ENCODE measurements at places on chromosomes 3 and 15.

DNA sequence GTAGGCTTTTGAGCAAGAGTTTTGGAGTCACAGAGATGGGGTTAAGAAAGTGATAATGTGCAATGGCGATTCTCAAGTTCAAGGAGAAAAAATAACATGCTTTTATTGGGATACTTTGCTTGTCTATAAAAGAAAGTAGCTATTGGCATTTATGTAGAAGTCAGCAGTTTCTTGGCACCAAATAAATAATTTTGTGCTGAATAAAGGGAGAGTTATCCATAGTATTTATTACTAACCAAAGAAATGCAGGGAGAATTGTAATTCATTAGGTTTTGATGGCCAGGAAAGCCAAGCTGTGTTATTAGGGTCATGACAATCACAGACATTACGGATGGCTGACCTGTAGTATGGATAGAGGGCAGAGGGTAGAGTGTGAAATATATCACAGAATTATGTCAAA, 33.1 kb downstream of the BTD start:
- DNase-seq: no peak

DNA sequence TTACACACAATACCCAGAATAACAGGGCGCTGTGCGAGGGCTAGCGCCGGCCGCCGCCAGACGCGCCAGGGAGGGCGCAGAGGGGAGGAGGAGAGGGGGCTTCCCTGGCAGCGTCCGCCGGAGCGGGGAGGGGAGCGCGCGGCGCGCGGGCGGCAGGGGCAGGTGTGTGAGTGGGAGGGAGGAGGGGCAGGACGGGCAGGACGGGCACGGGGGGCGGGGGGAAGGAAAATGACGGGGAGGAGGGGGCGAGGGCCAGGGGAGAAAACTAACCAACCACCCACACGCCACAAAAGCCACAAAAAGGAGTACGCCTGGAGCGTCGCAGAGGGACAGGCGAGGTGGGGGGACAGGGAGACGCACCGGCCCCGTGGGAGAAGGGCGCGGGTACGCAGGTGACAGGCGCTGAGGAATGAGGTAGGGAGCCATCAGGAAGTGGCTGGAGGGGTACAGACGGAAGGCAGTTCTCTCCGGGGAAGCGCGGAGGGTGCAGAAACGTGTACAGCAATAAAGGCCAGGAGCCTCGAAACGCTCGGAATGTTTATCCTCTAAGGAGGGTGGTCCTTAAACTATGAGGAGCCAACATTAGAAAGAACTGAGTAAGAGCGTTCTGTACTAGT, 610 bp upstream of the SATB1 start:
- no peak for DNase-seq

GRCh38 chr3:25292036-25292435, 136.0 kb upstream of the RARB start:
- no peak for DNase-seq

DNA sequence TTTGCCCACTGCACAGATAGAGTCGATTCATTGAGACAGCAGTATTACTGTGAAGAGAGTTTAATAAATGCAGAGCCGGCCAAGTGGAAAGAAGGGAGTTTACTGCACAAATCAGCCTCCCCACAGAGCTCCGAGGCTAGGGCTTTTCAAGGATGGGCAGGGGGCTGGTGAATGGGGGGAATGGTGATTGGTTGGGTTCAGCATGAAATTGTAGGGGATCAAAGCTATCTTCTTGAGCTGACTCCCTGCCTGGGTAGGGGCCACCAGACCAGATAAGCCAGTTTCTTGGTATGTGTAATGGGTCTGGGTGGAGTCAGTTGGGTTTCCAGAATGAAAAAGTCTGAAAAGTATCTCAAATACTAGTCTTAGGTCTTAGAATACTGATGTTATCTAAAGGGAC, 66.6 kb downstream of the SYNPR start:
- DNase-seq: no peak

DNA sequence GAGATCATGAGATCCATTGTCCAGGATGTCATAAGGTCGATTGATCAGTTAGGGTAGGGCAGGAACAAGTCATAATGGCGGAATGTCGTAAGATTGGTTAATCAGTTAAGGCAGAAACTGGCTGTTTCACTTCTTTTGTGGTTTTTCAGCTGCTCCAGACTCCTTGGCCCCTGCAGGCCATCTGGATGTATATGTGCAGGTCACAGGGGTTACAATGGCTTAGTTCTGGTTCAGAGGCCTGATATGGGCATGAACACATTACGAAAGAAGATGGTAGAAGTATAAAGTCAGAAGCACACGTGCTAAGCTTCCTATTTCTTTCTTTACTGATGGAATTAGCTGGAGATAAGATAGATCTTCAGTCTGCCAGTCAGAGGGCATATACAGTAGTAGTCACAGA, 315.4 kb upstream of the LRRC3B start:
- DNase-seq: no peak

- DNase-seq: no peak
These were observed 2.2 kb downstream of the ZXDC start for GRCh38 chr3:126473292-126474168.

- DNase-seq: no peak
These were observed 247.0 kb downstream of the STXBP5L start for GRCh38 chr3:121155028-121155427.

DNA sequence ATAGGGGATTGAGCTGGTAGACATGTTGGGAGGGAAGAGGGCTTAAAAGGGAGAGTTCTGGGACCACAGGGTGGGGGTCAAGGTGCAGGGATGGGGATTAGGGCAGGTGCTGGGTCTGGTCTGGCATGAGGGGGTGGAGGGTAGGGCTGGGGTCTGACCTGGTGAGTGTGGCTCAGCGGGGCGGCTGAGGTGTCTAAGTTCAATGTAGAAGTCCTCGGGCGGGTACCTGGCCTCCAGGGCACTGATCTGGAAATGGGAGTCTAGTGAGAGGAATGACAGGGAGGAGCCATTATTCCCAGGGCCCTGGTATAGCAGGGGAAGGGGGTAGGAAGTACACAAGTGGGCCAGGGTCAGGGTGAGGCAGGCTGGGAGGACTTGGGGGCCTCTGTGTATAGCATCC, 39.6 kb downstream of the RAB11A start:
- no peak for DNase-seq

DNA sequence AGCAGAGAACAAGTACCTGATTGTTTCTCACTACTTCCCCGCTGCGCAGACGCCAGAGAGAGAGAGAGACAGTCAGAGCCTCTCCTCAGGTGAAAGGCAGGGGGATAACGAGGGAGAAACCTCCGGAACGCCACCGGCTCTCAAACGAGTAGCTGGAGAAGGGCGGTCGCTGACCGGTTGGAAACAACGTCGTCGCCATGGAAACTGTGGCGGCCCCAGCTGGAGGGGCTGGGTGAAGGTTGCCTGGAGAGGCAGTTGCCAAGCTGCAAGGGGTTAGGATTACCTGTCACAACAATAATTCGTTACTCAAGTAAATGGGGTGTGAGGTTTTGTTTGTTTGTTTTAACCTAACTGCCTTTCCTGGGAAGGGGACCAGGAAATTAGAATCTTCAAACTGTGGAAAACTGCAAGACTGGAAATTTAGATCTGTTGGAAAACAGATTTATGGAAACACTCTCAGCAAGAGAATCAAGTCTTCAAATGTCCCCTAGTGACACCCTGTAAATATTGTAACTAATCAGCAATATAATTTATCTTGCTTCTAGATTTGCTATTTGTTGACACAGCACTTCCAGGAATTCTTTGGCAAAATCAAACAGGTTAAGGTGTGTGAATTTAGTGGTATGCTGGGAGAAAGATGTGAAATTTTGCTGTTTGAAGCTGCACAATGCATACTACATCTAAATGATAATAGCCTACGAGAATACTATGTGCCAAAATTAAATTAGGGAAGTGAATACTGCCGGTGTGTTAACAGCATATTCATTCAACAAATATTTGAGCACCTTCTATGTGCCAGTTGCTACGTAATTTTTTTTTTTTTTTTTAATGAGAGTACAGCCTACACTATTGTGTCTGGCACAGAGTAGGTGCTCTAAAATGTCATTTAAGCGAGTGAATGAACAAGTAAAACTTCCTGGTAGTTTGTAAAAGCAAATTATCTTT, at the start of gene DNAH12:
Gene DNAH12 (minus strand): TSS at position 164 of the 945 bp plus-strand sequence. CDS start 1,474 bp downstream, outside the sequence.
- DNase-seq: no peak

DNA sequence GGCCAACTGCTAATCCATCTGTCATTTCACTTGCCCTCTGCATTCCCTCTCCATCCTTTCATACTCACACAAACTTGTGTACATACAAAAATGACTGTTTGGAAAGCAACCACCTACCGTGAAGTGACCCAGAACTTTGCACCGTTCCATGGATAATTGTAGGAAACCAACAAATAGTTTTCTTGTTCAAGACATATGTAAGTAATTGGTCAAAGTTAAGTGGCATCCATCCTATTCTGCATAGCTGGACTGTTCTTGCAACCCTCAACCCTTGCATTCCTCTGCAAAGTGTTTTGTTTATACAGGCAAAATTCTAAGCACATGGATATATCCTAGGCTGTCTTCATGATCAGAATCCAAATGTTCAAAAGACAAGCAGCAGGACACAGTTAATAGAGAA, 592.5 kb downstream of the MECOM start:
- no peak for DNase-seq

DNA sequence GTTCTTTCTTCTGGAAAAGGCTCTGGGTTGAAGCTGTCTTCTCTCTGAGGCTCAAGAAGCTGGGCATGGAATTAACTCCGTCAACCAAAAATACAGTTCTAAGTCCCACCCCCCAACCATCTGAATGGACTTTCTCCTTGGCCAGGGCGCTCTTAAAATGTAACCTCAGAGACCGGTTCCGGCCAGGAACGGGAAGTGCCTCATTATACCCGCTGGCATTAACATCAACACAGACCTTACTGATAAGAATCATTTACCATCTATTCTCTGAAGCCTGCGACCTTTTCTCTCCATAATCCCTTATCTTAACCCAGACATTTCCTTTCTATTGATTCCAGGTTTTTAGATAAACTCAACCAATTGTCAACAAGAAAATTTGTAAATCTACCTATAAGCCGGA, 64.7 kb downstream of the ATP1B3 start:
- DNase-seq: no peak

GRCh38 chr15:98834976-98835375, 172.6 kb downstream of the PGPEP1L start:
- no peak for DNase-seq

GRCh38 chr3:123778525-123778924, 105.6 kb downstream of the MYLK start:
- DNase-seq: no peak

DNA sequence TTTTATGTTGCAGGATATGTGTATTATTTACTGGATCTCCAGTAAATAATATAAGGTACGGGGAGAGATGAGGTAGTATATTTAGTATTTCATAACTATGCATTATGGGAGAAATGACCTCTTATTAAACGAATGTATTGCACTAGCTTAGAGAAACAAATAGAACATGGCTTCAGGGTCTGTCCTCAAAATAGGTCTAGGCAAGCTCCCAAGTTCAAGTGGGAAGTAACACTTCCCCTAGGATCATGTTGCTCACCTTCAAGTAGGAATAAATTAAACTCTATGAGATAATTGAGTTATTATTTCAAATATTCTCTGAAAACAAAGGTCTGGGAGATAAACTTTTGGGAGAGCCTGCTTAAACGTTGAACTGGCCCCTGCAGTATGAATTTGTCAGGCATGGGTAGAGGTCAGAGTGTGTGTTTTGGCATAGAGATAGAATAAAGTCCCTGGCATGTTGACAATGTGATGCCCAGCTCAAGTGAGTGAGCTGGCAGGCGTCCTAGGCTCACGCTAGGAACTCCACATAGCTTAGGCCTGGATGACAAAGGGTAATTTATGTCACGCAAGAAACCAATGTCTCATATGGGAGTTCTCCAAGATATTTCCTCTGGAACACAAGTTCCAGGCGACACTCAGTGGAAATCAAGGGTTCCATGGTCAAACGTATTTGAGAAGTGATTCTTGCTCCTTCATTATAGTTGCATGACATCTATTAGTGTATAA, 236.8 kb downstream of the CACNA2D3 start:
- no peak for DNase-seq

GRCh38 chr15:45448066-45448915, 69.9 kb upstream of the GATM start:
- DNase-seq: no peak
